Kidney glomerular epithelial cell (primary cell): ENCODE measurements at places on chromosomes 4 and X.

DNA sequence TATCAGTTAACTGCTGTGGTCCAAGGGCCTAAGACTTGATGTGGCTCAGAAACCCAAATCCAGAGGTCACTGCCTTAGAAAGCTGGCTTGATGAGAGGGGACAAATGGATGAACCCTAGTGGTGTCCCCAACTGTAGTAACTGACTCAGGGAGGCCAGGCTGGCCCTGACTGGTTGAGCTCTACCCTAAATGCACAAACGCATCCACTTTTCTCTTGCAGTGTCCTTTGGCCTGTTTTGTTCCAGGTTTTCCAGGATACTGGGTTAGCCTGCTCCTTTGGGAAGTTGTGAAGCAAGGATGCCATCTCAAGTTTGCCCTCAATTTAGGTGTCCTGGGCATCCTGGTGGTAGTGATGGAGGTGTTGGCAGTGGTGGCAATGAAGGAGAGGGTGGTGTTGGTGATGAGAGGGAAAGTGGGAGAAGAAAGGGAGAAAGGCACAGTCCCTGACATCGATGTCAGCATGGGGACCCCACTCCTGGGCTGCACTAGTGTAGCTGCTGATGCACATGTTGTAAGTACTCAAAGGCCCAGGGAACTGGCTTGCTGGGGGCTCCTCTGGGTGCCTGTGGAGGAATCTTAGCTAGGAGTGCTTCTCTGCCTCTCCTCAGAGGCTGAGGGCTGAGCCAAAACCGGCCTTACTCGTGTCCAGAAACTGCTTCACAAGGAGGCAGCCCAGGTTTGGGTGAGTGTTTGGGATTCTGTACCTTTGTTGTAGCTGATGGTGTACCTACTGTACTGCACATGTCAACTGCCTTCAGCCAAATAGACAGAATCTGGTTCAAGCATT is 2.9 kb upstream of the HAND2 start:
- DNase-seq: no peak

DNA sequence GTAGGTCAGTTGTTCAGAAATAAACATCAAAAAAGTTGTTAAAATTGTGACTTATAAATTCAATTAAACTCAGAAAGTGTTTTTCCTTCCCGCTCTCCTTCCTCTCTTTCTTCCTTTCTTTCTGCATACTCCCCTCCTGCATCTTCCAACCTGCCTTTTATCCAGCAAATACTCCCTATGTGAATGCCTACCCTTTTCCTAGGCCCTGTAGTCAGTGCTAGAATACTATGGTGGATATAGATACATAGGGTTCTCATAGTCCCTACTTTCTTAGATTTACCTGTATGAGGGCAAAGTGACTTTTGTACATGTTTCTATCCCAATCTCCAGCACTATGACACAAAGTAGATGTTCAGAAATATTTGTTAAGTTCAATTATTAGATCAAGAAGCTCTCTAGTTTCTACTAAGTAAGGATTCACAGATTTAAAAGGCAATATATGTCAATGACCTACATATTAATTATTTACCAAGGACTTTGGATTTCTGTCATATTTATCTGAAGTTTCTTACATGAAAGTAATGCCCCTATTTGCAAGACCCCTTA is 732 bp downstream of the SULT1E1 start:
- no peak for DNase-seq

- no peak for DNase-seq
Measured at GRCh38 chrX:71632923-71633657, 14.8 kb upstream of the CXCR3 start.

- no peak for DNase-seq
Measured at GRCh38 chr4:125359363-125359762, 44.6 kb downstream of the FAT4 start.

- DNase-seq: no peak
Measured at GRCh38 chrX:7480721-7481120, 332.8 kb upstream of the PUDP start.
